NCI-H460 (cell line): ENCODE measurements at places on chromosomes 3 and 15.

GRCh38 chr15:80618685-80619400 lies 76.3 kb upstream of the ABHD17C start:
- DNase-seq: no peak

- DNase-seq: no peak
Observed at GRCh38 chr15:40150163-40150925, 10.5 kb upstream of the BUB1B start.

DNA sequence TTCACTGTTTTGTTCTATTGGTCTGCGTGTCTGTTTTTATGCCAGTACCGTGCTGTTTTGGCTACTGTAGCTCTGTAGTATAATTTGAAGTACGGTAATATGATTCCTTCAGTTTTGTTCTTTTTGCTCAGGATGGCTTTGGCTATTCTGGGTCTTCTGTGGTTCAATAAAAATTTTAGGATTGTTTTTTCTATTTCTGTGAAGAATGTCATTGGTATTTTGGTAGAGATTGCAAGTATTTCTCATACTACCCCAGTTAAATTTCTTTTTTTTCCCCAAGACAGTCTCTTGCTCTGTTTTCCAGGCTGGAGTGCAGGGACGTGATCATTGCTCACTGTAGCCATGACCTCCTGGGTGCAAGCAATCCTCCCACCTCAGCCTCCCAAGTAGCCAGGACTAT lies 53.4 kb downstream of the STARD9 start:
- no peak for DNase-seq

DNA sequence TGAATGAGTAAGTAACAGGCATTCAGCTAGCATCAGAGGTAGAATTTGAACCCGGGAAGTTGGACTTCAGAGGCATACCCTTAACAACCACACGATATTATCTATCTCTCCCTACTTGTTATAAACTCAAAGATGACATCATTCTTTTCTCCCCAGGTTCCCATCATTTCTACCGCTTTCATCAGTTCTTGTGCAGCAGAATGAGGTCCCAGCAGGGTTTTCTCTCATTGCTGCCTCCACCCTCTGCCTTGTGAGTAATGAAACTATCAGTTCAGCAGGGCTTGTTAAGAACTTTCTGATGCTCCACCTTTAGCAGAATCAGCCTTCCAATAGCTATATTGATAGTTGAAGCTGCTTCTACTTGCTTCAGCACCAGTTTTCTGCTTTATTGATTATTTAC lies 487.5 kb upstream of the KCNMB2 start:
- peak; percentile 24 for DNase-seq

DNA sequence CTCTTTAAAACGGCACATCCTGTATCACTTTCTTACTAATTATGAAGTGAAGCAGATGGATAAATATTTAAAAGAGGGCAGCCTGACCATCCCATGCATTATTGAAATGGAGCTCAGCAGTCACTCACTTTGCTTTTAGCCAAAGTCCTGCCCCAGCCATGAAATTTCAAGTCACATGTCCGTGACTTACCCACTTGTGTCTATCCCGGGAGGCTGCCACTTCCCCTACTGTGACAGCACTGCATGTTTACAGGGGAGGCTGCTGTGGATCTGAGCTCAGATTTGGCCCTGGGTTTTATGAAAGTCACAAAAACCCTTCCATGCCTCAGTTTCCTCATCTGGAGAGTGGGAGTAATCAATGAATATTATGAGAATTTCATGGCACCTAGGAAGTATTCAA lies 17.9 kb upstream of the LRRK1 start:
- DNase-seq: no peak

DNA sequence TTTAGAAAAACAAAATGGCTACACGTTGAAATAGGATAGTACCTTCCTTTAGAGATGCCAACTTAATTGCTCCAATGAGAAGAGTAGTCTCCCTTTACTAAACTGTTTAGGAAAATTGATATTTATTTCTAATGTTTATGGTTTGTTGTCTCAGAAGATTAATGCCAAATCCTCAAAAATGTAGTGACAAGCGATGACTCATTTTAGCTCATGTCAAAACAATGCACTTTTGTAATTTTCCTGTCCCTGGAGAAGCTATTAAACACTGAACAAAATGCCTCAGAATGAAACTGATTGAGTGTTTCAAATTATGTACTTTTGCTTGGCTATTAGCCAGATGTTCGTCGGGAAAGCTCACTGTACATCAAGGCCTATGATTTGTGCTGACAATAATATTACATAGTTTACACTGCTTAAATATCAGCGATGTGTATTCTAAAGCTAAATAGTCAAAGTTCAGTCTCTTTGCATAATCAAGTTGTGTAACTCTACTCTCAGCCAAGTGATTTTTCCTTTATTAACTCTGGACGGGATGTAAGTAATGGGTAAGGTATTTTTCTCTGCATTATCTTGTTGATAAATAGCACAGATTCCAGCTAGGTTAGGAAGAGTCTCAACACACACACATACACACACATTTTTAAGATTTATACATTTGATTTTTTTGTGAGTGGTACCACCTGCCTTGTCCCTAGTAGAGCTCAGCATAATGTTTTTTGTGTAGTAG lies 83.7 kb downstream of the CMSS1 start:
- DNase-seq: peak; percentile 27

DNA sequence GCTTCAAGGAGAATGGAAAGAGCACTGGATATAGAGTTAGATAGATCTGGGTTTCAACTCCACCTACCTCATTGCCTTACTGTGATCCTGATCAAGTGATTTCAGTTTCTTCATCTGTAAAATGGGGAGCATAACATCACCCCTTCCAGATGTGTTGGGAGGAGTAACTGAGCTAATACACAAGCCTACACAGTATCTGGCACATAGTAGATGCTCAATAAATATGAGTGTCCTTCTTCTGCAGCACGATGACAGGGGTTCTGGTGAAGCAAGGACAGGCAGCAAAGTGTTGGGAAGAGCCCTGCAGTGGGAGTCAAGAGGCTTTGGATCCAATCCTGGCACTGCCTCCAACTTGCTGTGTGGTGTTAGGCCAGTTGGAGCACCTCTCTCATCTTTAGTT lies 270.0 kb downstream of the UACA start:
- no peak for DNase-seq

DNA sequence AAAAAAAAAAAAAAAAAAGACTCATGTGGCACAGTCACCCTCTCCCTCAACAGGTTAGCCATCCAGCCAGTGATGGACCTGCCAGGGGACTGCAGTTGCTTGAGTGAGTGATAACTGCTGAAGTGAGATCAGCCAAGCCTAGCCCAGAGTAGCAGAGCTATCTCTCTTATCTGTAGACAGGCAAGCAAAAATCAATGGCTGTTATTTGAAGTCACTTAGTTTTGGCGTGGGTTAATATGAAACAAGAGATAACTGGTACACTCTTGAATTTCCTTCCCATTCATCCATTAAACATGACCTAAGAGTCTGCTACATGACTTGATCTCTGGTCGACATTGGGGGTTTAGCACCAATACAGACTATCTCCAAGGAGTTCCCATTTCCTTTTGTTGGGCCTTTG lies 51.2 kb upstream of the TNIK start:
- DNase-seq: no peak

DNA sequence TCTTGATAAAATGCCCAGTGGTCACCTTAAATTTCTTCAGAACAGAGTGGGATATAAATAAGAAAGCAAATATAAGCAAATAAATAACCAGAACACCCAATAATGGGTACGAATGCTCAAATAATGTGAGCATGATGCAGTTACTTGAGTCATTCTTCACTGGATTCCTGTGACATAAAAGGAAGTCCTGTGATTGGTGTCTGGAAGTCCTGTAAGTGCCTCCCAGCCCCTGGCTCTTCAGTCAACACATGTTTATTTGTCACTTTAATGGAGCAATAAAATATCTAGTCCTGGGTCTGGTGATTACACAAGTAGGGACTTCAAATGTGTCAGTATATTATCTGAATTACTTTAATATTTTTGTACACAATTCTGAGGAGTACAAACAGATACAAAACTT lies 30.4 kb downstream of the TMEM212 start:
- DNase-seq: peak; percentile 60

DNA sequence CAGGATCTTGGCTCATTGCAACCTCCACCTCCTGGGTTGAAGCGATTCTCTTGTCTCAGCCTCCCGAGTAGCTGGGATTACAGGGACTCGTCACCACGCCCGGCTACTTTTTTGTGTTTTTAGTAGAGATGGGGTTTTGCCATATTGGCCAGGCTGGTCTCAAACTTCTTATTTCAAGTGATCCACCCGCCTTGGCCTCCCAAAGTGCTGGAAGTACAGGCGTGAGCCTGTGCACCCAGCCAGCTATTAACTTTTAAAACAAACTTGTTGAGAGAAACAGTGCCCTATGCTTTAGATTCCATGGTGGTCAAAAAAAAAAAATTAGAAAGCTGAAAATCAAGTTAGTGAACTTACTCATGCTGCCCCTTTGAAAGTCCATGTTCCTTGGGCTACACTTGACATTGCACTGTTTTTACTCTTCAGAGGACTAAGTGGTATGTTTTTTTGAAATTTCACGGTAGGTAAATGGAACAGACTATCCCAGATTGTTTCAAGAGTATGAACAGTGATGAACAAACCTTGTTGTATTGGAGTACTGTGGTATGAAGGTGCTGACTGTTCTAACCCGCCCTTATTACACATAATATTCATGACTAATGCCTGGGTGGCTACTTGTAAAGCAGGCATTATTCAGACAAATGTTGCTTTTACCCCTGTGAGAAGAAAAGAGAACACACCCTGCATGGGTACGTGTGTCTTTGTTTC lies 206.9 kb downstream of the KLHL25 start:
- peak; percentile 26 for DNase-seq

GRCh38 chr15:89499156-89499555 lies 2.8 kb upstream of the RHCG start:
- DNase-seq: no peak

GRCh38 chr15:91422797-91423196 lies 322.7 kb downstream of the SV2B start:
- DNase-seq: no peak

GRCh38 chr15:73621286-73621826 lies 11.8 kb downstream of the NPTN start:
- no peak for DNase-seq

DNA sequence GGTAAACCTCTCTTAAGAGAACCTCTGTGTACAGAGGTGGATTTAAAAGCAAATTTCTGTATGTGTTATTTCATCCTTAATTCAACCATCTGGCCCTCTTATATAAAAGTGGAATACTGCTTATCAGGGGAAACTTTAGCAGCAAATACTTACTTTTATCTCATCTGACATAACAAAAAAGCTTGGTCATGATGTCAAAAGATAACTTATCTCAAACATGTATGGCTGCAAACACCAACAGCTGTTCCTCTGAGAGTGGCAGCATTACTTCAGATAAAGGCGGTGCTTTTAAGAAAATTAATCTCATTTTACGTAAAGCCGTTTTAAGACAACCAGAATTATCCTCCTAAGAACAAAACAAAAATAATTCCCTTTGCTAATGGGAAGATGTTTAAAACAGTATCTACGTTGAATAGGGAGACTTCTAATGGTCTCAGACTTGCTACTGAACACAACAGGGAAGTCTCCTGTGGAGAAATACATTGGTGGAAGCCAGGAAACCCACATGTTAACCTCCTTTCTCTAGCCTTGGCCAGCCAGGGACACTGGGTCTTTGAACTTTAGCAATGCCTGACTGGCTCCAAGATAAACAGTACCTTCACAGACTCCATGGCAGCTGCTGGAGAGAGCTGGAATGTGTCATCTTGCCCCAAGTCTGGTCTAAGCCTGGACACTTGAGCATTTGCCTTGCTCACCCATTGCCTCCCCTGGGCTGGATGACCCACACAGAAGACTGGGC lies 18.1 kb downstream of the ARRDC4 start:
- DNase-seq: no peak
